ENCODE measurements at places on chromosomes 16 and 17. TPM values are rescaled to one million over a fixed set of nuclear protein-coding genes. Genes with fewer than 3 reads are reported as not detected.
A peak's percentile ranks its signal among the peaks of the same experiment; 100 is the strongest.

GRCh38 chr17:42348104-42348503, 40.1 kb downstream of the STAT3 start:
- H3K27ac ChIP-seq: no peak overlapping the region
- no peak for DNase-seq
- peaks cover 13% of the 10 kb centered on the region for H3K36me3 ChIP-seq
- H3K27me3 ChIP-seq: no peaks in the 10 kb centered on the region
- no peak overlapping the region for H3K4me3 ChIP-seq
- H3K4me1 ChIP-seq: peaks cover 4% of the 10 kb centered on the region

DNA sequence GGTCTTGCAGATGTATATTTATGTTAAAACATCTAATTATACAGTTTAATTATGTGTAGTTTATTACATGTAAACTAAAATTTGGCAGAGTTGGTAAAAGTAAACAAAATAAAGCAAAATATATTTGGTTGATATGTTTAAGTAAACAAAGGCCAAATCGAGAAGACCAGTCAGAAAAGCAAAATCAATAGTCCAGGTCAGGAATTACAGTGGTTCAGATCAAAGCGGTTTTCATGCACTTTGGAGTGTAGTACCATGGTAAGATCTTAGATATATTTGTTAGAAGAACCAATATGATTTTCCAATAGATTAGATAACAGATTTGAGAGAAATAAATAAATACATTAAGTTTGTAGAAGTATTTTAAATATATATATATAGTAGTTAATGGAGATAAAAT, 1421.6 kb upstream of the CDH8 start:
- no peaks in the 10 kb centered on the region for H3K27me3 ChIP-seq
- H3K4me3 ChIP-seq: no peak overlapping the region
- no peak overlapping the region for H3K27ac ChIP-seq

GRCh38 chr17:64004903-64005733, 7.0 kb downstream of the PRR29 start:
- no peak overlapping the region for H3K27ac ChIP-seq
- no peak for DNase-seq
- no peak overlapping the region for H3K4me3 ChIP-seq
- no peaks in the 10 kb centered on the region for H3K36me3 ChIP-seq
- H3K4me1 ChIP-seq: peaks cover 8% of the 10 kb centered on the region

DNA sequence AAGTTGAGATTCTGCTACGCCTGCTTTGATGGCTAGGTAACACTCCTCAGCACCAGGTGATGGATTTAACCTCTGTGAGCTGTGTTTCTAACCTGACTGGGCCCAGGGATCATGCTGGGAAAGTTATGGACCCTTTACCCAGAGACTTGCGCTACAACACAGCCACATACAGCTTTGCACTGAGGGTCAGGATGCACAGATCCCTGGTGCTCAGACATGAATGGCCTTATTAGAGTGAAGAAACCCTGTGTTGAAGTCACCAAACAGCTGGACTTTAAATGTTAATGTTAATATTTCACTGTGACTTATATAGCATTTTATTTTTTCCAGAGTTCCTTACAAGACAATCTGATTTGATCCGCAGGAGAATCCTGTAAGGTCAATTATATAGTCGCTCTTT, 114.3 kb downstream of the MSI2 start:
- peak overlapping the region; percentile 94 for H3K27ac ChIP-seq
- H3K4me3 ChIP-seq: no peak overlapping the region
- DNase-seq: no peak
- H3K36me3 ChIP-seq: peaks cover 12% of the 10 kb centered on the region
- peaks cover 71% of the 10 kb centered on the region for H3K4me1 ChIP-seq

- H3K4me1 ChIP-seq: peaks cover 30% of the 10 kb centered on the region
- no peak overlapping the region for H3K4me3 ChIP-seq
- H3K36me3 ChIP-seq: peaks cover 8% of the 10 kb centered on the region
- DNase-seq: no peak
Observed at GRCh38 chr16:75377729-75378386, 55.4 kb downstream of the CFDP1 start.

DNA sequence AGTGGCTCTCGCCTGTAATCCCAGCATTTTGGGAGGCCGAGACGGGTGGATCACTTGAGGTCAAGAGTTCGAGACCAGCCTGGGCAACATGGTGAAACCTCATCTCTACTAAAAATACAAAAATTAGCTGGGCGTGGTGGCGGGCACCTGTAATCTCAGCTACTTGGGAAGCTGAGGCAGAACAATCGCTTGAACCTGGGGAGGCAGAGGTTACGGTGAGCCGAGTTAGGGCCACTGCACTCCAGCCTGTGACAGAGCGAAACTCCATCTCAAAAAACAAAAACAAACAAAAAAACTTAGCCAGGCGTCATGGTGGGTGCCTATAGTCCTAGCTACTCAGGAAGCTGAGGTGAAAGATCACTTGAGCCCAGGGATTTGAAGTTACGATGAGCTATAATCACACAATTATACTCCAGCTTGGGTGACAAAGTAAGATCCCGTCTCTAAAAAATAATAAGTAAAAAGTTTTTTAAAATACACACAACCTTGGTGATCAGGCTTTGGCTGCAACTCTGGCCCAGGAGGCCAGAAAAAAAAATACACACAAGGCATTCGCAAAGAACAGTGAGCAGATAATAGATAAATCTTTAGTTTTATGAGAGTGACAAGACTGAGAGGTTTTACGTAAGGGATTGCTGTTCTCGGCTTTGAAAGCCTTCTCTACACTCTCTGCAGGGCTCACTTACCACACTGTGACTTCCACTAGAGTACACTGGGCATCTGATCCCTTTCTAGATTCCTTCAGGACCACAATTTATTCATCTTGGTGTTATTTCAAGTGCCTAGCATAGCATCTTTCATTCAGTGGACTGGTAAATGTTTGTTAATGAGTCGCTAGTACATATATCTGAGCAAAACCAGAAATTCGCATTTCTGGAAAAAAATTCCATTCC, 5.9 kb downstream of the GSPT1 start:
- peak overlapping the region; percentile 7 for H3K27ac ChIP-seq
- H3K36me3 ChIP-seq: peaks cover 7% of the 10 kb centered on the region
- DNase-seq: no peak
- no peak overlapping the region for H3K4me3 ChIP-seq
- peaks cover 28% of the 10 kb centered on the region for H3K4me1 ChIP-seq

- H3K36me3 ChIP-seq: peaks cover 43% of the 10 kb centered on the region
- H3K4me3 ChIP-seq: no peak overlapping the region
- no peak for DNase-seq
- H3K27me3 ChIP-seq: no peaks in the 10 kb centered on the region
- no peaks in the 10 kb centered on the region for H3K4me1 ChIP-seq
Observed at GRCh38 chr17:80233202-80233601, 13.0 kb downstream of the SLC26A11 start.

KRTAP2-1 gene
- total RNA-seq: not detected

CA5A gene
- total RNA-seq: not detected

Measured in progenitor cell of endocrine pancreas (in vitro differentiated cells).